ENCODE measurements at places on chromosomes 3 and 15.

DNA sequence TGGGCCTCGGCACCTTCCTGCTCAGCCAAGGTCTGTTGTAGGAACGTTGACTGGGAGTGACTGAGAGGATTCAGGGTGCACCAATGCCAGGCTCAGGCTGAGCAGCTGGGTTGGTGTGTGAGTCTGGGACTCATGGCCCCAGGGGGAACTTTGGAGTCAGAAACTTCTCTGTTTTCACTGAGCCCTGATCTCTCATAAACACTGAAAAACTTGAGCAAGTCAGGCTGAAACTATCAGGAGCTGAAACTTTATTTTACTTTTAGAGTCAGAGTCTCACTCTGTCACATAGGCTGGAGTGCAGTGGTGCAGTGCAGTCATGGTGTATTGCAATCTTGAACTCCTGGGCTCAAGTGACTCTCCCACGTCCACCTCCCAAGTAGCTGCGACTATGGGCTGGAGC, 3.0 kb downstream of the TRAK1 start:
- no peak for DNase-seq

- no peak for DNase-seq
Observed at GRCh38 chr3:191301782-191302411, 27.3 kb upstream of the CCDC50 start.

DNA sequence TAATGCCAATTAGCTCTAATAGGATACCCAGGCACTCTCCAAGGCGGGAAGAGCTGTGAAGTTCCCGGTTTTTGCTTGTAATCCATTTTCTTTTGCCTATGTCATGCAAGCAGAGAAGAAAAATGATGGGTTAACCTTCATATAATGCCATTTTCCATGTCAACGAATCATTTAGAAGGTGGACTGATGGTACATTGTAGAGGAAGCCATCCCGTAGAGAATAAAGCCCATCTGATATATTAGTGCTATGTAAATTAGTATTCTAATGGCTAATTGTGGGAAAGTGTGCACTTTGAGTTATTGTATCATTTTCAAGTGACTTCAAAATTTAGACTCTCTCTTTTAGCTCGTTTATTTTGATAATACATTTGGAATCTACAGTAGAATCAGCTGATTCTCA, 509.1 kb downstream of the ROBO2 start:
- DNase-seq = no peak

- DNase-seq = no peak
Observed at GRCh38 chr3:67790043-67790442, 135.6 kb upstream of the SUCLG2 start.

DNA sequence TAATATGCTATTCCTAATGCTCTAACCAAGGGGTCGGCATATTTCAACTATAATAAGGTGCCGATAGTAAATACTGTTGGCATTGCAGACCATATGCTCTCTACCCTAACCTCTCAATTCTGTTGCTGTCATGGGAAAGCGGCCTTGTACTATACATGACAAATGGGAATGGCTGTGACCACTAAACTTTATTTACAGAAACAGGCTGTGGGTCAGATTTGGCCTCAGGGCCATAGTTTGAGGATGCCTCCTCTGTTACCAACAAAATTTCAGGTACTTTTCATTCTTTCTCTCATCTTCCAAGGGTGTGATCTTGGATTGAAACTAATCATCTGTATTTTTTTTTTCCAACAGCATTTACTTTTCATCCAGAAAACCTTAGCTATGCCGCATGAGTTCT, 242.0 kb downstream of the MAGI1 start:
- DNase-seq = no peak

DNA sequence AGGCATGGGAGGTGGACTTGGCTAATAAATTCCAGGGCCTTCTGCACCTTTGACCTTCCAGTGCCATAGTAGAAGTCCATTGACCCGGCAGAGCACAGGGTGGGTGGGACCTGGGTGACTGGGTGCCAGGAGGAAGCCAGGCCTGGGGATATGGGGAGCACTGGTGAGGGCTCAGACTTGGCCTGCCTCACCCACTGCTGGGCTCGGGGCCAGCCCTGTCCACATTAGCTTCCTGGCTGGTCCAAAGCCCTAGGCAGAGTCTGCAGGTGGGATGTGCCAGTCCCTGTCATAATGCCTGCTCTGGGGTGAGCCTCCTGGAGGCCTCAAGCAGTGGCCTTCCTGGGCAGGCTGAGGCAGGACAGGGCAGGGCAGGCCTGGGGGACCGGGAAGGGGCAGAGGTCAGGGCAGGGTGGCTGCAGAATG, 38.1 kb upstream of the CHRNB4 start:
- no peak for DNase-seq

DNA sequence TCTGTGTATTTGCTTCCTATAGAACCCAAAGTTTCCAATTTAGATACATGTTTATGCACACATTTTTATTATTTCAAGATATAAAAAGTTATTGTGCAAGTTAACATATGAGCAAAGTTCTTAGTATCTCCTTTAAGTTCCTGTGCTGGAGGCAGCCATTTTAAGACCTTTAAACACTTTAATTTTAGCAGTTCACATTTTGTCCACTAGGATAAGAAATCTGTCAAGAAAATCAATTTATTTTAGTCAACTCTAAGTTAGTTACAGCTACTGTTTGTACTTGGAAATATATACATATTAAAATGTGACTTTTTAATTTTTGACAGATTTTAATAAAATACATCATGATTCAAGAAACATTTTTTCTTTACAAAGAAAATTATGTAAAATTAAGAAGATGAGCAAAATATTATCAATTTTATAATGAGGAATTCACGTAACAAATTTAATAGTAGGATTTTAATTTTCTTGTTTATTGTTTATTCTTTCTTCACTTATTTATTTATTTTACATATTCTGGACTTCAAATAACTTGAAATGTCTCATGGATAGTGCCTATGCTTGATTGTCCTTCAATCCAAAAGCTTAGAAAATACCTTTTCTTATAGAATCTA, 402.6 kb upstream of the GBE1 start:
- DNase-seq = no peak

- DNase-seq = no peak
Observed at GRCh38 chr3:63245726-63246241, 32.3 kb upstream of the SYNPR start.

DNA sequence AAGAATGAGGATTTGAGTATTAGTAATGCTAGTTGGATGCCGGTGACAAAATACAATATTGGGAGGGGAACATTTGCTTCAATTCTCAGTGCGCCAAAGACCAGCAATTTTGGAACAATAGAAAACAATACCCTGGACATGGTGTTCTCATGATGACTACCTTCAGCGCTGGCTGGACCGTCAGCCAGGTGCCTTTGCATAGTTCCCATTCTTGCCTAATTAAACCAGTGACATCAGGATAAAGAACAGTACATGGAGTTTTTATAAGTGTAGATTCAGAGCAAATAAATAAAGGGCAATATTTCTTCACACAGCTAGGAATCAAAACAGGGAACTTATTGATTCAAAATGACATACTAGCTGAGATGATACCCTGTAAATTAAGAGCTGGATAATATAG, 404.8 kb upstream of the RORA start:
- DNase-seq = no peak

DNA sequence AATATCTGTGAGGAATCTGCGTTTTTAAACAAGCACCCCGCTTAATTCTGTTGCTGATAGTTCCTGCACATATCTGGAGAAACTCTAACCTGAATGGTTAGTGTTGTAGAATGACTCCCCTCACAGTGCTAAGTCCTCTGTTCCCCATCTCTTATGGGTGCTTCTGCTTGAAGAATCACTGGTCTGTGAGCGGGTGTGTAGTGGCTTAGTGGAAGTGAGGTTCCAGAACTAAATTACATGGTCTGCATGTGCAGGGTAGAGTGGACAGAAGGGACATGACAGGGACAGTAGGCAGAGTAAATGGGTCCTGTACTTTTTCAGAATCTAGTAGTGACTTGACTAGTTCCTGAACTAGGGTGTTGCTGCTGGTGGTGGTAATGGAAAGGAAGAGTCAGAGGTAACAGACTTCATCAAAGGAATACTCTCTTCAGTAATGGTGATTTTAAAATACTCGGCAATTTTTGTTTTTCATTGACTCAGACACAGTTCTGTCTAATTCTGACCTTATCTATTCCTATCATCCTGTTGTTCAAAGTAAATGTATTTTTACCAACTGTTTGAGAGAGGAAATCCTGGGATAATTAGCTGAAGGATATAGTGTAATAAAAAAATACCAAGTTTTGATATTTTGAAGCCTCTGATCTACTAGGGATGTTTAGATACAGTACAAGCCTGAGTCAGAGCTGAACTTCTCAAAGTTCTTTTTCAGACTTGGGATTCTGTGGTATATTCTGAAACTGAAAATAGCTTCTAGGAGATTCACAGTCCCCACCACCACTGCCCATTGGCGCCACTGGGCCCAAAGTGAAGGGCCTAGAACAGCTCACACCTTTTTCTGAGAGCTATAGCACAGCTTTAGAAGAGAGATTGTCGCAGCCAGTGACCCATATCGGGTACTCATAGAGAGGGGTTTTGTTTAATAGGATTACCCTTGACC, 55.5 kb downstream of the FNDC3B start:
- no peak for DNase-seq

DNA sequence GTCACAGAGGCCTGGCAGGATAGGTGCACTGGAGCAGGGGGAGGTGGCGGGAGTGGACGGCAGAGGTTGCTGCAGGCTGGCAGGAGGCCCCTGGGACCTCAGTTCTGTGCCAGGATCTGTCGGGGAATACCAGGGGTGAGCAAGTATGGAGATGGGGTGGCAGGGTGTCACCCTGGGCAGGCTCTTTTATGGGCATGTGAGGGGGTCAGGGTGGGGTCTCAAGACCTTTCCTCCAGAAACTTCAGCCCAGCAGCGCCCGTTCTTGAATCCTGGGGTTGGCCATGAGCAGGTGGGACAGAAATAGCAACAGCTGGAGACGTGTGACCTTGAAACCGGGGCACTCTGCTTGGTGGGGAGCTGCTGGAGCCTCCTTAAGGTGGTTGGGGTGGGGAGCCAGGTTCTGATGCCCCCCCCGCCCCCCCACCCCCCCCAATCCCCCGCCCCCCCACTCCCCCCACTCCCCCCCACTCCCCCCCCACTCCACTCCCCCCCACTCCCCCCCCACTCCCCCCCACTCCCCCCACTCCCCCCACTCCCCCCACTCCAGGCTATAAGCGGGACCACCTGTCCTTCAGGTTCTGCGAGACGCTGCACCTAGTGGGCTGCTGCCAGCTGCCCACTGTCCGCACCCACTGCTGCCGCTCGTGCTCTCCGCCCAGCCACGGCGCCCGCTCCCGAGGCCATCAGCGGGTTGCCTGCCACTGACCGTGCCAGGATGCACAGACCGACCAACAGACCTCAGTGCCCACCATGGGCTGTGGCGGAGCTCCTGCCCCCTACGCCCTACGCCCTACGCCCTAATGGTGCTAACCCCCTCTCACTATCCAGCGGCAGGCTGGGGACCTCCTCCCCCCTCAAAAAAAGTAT, 84.9 kb downstream of the TBC1D2B start:
- no peak for DNase-seq

All from GF-D8 (cell line).